ENCODE measurements at places on chromosomes 16 and 17.

GRCh38 chr16:30874244-30874820 lies 19.5 kb downstream of the BCL7C start:
- DNase-seq = no peak

DNA sequence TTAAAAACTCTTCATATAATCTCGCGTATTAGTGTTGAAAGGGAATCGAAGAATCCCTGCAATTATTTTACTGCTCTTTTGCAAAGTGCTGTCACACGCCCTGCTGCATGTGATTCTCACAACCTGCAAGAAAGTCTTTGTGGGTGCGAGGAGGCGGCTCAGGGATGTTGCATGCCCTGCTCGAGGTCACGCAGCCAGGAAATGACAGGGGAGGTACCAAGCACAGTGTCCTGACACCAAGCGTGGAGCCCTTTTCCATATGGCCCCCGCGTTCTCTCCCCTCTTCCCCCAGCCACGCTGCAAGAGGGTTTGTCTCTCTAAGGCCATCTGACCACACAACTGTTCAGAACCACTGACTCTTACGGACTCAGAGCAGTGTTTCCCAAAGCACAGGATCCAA lies 37.6 kb downstream of the OR3A1 start:
- DNase-seq = no peak

DNA sequence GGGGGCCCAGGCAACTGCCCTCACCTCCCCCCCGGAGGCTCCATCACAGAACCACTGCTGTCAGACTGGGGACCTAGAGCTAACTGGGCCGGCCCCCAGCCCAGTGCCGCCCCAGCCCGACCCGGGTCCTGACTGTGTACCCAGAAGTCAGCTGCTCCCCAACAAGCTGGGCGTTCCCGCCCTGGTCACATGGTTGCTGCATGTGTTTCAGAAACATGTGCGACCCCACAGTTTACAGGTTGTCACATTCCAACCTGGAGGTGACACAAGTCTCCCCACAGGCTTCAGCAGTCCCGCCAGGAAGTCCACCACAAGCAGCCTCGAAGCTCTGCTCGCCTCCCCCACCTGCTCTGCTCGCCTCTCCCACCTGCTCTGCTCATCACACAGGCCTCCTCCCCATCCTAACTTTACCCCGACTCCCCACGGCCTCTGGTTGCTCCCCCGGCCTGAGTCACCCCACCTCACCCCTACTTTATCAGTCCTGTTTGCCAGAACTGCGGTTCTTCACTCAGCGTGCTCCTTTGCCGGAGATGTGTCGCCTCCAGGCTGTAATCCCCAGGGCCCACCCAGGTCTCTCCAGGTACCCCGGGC lies 968 bp downstream of the MRPL28 start:
- no peak for DNase-seq

- DNase-seq = no peak
Observed at GRCh38 chr17:40520991-40521453, 19.6 kb upstream of the TNS4 start.

- no peak for DNase-seq
Observed at GRCh38 chr17:7043182-7043496, 753 bp downstream of the SLC16A11 start.

- no peak for DNase-seq
Observed at GRCh38 chr17:56899403-56899802, 14.4 kb downstream of the TRIM25 start.

DNA sequence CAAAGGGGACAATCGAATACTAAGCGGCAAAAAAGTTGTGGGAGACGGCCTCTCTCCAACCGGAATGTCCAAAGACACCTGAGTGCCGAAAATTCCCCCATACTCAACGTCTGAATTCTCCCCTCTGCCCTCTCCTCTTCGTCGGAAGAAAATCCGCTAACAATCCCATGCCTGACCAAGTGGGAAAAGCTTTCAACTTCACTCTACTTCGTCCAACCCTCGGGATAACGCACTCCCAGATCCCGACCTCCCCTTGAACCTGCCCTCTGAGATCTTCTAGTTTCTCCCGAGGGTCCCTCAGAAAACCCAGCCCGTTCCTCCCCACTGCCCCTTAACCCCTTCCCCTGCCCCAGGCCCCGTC lies 961 bp downstream of the AMFR start:
- no peak for DNase-seq

DNA sequence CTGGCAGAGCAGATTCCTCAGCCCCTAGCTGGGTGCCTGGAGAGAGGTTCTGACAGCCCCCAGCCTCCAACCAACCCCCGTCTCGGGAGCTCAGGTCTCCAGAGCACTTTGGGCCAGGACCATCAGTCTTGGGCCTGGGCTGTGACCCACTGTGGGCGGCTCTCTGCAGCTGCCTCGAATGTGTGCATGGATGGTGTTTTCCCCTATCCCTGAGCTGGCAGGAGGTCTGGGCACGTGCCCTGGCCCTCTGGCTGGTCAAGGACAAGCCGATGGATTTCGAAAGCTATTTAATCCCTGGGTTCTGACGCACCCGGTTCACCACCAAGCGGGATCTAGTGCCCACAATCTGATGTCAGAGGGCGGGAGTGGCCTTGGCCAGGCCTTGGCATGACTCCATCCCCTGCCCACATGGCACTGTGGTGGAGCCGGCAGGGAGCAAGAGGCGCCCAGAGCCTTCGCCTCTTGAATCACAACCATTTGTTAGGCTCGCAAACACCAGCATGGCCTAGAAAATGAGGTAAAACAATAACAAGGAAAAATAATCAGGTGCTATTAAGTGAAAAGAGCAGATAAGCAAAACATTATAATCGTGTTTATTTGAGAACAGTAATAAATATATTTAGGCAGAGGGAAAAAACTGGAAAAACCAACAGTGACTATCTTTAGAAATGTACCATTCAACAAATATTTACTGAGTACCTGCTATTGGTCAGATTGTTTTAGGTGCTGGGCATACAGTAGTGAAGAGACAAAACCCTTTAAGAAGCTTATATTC lies 69.3 kb upstream of the TOB1 start:
- DNase-seq = no peak

GRCh38 chr17:74210191-74211140 lies 2.9 kb upstream of the TTYH2 start:
- peak; percentile 89 for DNase-seq

DNA sequence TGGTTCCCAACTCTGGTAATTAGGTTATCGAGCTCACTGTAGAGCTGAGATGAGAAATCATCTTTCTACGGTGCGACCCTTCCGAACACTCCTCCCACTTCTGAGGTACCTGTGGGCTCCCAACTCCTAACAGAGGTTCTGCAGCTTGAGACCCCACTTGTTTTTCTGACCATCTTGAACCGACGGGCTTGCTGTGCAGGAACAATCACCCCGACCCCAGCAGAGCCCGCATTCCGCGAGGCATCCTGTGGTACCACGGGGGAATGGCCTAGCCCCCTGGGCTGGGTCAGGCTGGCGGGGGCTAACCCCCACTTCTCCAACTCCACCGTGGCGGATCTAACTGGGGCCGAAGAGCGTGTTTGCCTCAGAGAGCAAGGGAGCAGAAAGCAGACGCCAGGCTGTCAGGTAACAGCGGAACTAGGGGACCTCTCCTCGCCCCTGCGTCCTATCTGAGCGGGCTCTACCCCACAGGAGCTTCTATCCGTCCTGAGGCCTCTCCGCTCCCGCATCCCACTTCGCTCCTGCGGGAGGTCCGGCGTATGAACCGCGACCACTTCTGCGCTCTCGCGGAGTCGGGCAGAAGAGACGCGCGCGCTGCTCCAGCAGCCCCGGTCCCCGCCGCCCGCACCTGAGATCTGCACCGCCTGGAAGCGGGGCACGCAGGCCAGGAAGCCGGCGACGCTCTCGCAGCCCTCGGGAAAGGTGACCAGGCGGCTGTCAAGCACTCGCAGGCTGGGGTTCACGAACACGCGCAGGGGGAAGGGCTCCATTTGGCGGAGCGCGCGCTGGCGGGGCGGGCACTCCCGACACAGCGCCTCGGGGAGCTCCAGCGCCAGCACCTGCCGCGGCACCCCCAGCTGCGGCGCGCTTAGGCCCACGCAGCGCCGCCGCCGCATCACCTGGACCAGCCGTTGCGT lies 761 bp downstream of the PDF start:
- peak; percentile 70 for DNase-seq

DNA sequence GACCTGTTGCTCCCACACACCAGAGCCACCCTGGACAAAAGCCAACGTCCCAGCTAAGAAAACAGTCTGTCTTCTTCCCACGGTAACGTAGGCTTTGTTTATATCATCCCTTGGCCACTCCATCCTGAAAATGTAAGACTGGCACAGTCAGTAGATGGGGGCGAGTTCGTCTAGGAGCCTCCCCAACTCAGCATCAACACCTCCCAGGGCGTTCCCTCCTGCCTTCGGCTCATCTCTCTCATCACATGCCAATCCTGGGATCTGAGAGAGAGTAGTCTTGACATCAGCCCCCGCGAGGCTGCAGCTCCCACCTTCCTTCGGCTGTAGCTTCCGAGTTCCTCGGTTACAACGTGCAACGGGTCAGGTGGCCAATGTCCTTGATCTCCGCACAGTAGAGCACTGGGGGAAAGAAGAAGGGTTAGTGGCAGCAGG lies 894 bp downstream of the RNF227 start:
- DNase-seq = no peak

- DNase-seq = no peak
Observed at GRCh38 chr16:19842426-19843157, 42.1 kb downstream of the GPRC5B start.

DNA sequence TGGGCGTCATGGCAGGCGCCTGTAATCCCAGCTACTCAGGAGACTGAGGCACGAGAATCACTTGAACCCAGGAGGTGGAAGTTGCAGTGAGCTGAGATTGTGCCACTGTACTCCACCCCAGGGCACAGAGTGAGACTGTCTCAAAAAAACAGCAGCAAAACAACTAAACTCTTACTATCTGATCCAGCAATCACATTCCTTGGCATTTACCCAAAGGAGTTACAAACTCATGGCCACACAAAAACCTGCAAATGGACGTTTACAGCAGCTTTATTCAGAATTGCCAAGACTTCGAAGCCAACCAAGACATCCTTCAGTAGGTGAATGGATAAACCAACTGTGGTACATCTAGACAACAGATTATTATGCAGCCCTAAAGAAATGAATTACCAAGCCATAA lies 4.0 kb downstream of the SIAH1 start:
- no peak for DNase-seq

GRCh38 chr16:90018297-90018651 lies 982 bp downstream of the DBNDD1 start:
- DNase-seq = no peak

- no peak for DNase-seq
Observed at GRCh38 chr17:50884439-50885311, 18.5 kb upstream of the TOB1 start.

- DNase-seq = no peak
Observed at GRCh38 chr17:74645010-74645409, 21.5 kb upstream of the CD300E start.

DNA sequence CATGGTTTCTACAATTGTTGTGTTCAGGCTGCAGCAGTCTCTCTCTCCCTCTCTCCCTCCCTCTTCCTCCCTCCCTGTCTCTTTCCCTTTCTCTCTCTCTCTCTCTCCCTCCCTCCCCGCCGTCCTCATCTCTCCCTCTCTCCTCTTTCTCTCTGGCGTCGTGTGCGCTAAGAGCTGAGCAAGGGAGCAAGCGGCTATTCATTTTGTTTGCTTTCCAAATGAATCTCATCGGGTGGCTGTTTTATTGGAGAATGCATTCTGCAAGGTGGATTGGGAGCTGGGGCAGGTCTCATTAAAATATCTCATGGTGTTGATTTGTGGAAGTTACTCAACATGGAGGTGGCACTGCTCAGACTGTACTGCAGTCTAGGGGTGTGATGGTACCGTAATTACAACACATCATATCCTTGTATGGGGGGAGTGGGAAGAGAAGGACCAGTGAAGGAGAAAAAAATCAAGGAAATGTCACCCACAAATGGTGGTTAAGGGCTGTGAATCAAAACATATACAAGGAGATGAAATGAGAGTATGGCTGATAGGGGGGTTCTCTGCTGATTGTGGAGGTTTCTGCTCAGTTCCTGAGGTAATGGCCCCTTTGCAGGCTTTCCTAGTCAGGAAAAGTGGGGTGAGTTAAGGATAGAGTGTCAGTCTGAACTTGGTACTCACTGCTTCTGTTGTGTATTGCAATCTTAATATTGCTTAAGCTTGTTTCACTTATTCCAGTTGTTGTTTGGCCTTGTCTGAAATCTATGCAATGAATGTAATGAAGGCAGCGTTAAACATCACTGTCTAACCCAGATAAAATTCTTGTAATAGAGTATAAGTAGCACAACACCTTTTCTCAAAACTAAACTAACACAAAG lies 2.7 kb downstream of the MSL1 start:
- DNase-seq = no peak

GRCh38 chr16:57830890-57831484 lies 28.7 kb upstream of the KIFC3 start:
- DNase-seq = no peak

GRCh38 chr16:23113185-23113584 lies 36.1 kb downstream of the USP31 start:
- DNase-seq = no peak

- peak; percentile 80 for DNase-seq
Observed at GRCh38 chr17:40602445-40603443, 37.5 kb upstream of the CCR7 start.

- DNase-seq = no peak
Observed at GRCh38 chr17:35973333-35974260, 7.7 kb downstream of the CCL16 start.

GRCh38 chr17:64171041-64171440 lies 41.1 kb upstream of the ERN1 start:
- DNase-seq = no peak

GRCh38 chr16:16101585-16101984 lies 121.7 kb downstream of the ABCC6 start:
- no peak for DNase-seq

DNA sequence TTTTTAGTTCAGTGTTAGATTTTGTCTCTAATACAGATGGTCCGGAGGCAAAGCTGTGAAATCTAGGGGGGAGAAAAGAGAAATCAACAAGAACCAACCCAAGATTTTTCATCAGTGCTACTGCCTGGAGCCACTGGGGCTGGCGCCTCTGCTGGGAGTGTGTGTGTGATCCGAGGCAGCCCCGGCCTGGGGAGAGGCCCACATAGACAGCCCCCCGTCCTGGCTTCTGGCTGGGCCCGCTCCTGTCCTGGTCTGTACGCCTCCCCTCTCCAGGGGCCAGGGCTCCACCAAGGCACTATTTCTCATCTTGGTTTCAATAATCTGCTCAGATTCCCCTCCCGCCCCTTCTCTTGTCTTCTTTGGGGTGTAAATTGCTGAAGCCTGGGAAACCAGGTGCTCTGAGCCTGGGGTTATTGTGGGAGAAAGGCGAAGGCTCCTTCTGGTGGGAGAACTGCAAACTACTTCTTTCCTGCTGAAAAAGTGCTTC lies 7.8 kb downstream of the BAHCC1 start:
- no peak for DNase-seq
